ENCODE measurements at places on chromosomes 3 and 15.

- DNase-seq = no peak
Measured at GRCh38 chr15:29533647-29534046, 264.0 kb upstream of the NSMCE3 start.

DNA sequence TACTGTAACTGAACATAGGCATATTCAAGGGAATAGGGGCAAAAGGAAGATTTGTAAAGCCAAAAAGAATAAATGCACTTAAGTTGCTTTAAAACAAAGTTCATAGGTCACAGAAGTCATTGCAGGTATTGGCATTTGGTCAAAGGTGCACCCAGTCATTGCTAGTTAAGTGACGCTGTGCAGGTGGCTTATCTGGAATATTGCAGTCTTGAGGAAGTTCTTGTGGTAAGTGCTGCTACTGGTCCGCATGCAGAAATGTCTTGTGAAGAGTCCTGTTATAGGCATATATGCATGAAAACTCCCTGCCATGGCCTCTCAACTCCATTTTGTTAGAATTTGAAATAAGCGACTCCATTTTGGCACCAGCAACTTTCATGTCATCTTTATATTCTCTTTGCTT, 293.1 kb downstream of the GBE1 start:
- no peak for DNase-seq

DNA sequence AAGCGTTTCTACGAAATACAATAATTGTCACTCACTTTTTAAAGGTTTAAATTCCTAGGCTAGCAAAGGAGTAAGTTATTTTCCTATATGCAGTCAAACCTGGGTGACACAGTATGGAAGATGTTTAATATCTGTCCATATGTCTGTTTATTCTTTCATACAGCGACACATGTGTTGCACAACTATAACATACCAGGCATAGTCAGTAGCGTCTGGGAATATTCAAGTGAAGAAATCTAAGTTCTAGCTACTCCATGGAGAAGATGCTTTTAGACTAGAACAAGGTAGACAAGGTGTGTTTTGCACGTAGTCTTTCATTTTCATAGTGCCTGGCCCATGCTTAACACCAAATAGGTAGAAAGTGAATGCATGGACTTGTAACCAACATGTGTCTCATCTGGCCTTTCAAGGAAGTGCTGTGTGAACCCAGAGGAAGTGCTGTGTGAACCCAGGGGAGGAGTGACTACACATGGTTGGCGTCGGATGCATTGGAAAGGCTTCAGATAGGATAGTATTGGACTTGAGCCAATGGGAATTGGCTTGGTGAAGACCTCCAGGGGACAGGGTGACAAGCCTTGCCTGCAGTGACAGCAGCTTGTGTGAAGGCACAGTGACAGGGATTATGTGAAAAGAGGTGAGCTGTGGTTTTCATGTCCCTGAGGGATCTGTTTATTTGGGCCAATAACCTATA, 267.0 kb downstream of the PTPRG start:
- no peak for DNase-seq

GRCh38 chr3:81443958-81444357, 317.5 kb downstream of the GBE1 start:
- no peak for DNase-seq

- no peak for DNase-seq
Measured at GRCh38 chr15:48001393-48002039, 119.3 kb upstream of the SLC24A5 start.

Measured in SHP77 treated with DMSO at 0.1 percent for 48 hours (cell line).